RPMI8226 (cell line): ENCODE measurements at places on chromosomes 6 and 20.

DNA sequence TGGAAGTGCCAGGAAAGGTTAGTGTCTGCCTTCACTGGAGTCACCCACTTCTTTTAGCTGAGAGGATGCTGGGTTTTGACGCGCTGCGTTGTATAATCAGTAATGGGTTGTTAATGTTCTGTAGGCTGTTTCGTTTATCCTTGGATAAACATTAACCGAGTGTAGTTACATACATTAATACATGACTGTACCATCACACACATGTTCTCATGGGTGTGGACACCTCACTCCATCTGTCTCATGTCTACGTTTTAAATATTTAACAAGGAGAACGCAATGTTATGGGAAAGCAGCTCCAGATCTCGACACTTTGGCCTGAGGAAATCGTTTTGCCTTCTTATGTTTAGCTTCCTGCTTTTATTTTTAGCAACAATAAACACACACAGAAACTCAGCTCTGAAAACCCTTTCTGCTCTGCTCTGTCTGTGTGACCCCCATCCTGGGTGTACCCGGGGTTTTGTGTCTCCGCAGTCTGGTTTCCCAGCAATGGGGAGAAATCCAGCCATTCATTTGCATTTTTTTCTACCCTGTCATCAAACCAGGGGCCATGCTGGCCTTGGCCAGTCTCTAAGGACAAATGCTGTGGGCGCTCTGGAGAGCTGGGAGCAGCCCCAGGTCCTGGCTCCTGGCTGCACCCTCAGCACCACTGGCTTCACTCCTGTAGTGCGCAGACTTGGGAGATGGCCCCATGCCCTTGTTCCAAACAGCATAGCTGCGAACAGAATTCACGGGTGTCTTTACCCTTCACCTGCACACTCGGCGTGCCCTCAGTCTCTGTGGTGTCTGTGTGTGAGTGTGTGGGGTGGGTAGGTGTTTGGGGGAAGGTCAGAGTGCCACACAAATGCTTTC is 110.8 kb downstream of the ERMARD start:
- DNase-seq: no peak

DNA sequence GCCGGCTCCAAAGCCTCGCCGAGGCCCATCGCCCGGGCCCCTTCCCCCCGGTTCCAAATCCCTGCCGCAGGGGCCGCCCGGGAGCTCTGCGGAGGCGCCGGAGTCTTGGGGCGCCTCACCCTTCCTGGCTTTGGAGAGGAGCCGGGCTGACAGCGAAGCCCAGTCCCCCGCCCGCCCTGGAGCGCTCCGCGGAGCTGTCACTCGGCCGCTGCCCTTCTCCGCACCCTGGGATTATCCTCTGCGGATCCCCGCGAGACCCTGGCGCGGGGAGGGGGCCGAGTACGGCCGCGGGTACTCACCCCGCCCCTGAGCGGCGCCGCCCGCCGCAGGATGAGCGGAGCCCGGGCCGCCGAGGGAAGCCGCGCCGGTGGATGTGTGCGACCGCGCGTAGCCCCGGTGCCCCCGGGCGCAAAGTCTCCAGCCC is 343 bp downstream of the SNAP91 start:
- DNase-seq: no peak

DNA sequence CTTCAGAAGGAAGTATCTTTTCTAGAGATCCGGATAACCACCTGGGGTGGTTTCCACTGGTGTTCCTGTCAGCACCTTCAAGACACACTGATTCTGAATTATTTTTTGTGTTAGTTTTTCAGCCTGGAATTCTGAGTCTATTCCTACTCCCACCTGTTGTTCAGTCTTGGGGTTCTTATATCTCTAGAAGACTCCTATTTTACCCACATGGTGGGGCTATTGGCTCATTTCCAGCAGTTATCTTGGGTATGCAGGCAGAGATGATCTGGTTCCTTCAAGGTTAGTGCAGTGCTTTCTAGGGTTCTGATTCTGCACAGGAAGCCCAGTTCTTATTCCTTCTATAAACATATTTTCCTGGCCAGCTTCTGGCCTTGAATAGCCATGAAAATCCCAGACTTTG is 175.6 kb upstream of the PDE7B start:
- DNase-seq: peak; percentile 16

DNA sequence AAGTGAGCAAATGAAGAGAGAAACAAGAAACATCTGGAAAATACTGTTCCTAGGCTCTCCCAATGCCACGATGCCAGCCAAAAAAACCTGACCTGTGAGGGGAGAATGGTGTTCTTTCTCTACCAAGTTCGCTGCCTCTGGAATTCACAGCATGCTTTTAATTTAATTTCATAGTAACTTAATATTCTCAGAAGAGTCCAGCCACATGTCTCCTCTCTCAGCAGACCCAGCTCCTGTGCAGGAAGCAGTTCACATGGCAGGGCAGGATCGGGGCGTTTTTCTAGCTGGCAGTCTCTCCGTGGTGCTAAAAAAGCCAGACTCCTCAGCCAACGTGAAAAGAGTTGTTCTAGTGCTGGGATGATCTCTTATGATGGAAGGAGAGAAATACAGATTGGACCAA is 57.5 kb downstream of the BFSP1 start:
- DNase-seq: no peak

- no peak for DNase-seq
Measured at GRCh38 chr6:35489066-35489465, 7.8 kb downstream of the TEAD3 start.
